Fibroblast of mammary gland (primary cell): ENCODE measurements at places on chromosomes 7 and 10.
A peak's percentile ranks its signal among the peaks of the same experiment; 100 is the strongest.

DNA sequence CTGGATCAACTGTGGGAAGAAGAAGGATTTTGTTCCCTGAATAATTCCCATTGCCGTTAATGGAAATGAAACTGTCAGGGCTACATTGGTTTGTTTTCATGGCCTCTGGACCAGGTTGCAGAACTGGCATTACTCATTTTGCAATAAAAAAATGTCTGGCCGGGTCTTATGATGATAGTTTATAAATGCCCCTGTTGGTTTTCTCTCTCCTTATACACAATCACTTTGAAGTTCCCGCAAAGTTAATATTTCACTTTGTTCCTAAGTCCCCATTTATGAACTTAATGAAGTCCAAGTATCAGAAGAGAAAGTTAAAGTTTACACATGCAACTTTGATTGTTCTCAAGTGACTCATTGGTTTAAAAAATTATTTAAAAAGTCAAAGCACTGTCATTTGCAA is 150.7 kb upstream of the PRR15 start:
- DNase-seq: no peak

DNA sequence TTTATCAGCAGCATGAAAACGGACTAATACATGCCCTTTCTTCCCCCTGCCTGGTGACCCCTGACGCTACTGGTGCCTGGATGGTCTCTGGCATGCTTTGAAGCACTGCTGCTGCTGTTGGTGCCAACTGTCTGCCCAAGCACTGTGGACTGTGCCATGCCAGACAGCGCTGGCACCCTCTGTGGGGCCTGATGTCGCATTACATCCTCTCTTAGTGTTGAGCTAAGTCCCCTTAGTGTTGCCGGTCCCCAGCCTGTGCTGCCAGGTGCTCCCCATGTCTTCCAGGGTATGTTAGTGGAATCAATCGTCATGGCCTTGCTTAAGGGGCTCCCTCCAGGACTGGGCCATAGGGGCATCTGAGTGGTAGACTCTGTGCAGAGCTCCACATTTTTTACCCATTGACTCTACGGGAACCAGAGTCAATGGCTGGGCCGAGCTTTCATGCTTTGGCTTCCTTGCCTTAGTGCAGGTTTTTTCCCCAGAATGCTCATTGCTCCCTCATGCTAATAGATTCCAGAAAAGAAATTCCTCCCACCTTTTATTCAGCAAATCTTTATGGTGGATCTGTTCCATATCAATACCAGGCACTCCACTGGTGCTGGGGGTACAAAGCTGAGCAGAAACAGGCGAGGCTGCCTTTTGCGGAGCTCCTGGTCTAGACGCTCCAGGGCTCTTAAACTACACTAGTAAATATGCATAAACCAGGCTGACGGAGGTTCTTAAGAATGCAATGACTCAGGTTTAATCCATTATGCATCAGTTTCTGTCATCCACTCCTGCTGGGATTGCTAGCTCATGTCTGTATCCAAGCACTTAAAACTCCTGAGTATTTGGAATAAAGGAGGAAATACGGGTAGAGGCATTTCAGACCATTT is 21.8 kb upstream of the MRC1 start:
- peak; percentile 97 for DNase-seq

GRCh38 chr7:143499743-143500348 is 22.2 kb downstream of the TAS2R41 start:
- peak; percentile 52 for DNase-seq

GRCh38 chr7:87206361-87206760 is 13.2 kb downstream of the TMEM243 start:
- DNase-seq: no peak

DNA sequence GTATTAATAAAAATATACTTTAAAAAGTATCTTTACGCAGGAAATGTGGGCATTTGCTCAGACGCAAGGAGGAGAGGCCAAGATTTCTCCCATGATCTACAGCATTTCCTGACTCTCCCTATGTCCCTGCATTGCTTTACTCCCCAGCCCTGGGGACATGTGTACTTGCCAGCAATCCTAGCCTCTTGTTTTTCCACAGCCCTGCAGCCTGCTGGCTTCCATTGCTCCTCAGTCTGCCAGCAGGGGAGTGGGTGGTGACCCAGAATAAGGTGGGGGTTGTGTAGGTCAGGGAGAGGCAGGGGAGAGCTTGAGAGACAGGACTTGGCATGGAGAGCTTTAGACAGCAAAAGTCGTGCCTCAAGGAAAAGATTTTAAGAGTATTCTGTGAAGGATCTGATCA is 307.7 kb downstream of the CDK14 start:
- DNase-seq: no peak

GRCh38 chr7:16615228-16615627 is 30.3 kb downstream of the ANKMY2 start:
- no peak for DNase-seq

- DNase-seq: no peak
Observed at GRCh38 chr7:158103378-158103777, 484.2 kb downstream of the PTPRN2 start.

GRCh38 chr10:14374745-14375445 is 44.2 kb upstream of the FRMD4A start:
- DNase-seq: no peak

DNA sequence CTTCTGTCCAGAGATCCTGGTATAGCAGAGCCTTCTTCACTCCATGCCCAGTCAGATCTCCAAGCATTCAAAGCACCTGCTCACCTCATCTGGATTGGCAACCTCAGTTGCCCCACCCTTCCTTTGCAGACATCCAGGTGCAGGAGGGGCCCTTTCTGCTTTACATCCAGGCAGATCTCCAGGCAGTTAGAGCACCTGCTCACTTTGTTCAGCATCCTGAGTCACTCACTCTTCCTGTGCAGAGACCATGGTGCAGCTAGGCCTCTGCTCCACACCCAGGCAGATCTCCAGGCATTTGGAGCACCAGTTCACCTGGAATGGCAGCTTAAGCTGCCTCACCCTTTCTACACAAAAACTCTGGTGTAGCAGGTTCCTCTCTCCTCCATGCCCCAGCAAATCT is 153.1 kb downstream of the CDK14 start:
- DNase-seq: no peak

DNA sequence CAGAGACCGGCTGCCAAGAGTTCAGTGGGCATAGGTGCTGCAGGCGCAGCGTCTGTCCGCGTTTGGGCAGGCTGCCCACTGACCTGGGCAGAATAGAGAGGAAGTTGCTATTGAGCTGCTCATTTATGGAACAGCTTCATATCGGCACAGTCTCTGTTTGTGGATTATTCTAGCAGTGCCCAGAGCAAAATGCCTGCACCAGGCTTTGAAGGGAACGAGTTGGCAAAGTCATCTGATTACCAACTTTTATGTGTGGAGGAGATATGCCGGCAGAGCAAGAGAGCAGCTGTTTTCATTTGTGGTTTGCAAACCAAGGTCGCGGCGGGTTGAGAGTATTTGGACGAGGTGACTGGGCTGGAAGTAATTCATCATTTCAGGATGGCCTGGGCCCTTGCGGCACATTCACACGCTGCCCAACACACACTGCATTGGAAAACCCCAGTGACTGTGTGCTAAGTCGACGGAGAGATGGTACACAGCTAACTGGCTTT is 228.5 kb downstream of the TCERG1L start:
- DNase-seq: no peak

DNA sequence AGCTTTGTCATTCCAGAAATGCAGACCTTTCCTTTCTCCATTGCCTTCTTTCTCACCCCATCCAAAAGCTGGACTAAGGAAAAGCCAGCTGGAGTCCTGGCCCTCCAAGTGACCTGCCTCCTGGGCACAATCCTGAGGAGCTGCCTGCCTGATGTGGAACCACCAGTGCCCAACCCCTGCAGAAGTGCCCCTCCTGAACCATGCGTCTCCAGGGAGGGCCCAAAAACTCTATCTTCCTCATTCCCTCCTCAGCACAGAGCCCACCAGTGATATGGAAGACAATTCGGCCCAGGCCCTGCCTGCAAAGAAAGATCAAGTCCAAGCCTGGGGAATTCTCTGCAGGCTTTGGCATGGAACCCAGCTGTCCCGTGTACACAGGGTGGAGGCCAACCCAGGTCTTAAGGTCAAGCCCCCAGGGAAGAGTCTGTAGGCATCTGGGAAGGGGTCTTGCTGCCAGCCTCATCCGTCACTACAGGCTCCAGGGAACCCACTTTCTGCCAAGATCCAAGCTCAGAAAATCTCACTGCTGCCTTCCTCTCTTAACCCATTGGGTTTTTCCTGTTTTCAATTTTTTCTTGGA is 3.5 kb upstream of the GRID1 start:
- DNase-seq: no peak

DNA sequence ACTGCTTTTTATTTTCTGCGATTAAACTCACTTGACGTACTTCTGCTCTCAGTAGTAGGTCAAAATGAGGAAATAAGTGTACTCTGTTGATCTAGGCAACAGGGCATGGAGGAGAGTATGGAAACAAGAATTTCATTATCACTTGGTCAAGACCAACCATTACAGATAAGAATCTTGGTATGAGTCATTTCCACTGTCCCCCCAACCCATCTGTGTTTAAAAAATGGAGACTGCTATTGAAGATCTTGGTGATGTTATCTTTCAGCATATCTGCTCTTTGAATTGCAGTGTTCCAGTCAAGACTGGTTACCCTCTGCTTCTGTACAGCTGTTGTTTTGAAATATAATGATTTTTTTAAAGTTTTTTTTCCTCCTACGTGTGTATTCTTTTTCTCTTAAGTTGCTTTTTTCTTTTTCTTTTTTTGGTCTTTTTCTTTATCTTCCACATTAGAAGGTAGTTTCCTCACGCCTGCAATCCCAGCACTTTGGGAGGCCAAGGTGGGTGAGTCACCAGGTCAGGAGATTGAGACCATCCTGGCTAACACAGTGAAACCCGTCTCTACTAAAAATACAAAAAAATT is 11.7 kb downstream of the STAM start:
- DNase-seq: no peak

DNA sequence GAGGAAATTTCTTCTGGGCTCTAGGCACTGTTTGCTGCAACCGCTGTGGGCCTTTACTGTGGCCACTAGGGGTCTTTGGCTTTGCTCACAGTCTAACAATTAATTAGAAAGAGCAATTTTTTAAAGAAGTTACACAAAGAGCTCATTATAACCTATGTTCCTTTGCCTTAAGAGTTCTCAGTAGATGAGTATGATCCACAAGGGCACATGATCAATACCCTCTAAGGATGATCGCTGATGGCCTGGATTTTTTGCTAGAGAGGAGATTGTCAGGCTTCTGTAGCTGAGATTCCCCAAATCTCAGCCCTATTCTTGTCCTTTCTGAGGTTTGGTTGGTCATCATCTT is 80.8 kb upstream of the RHOBTB1 start:
- peak; percentile 12 for DNase-seq

GRCh38 chr10:130737186-130737585 is 574.3 kb downstream of the TCERG1L start:
- no peak for DNase-seq

- peak; percentile 57 for DNase-seq
Observed at GRCh38 chr7:151251689-151252560, 3.4 kb upstream of the SMARCD3 start.

GRCh38 chr7:70098905-70099672 is 500.8 kb downstream of the AUTS2 start:
- peak; percentile 25 for DNase-seq

- DNase-seq: no peak
Observed at GRCh38 chr7:106812027-106812643, 52.9 kb upstream of the PIK3CG start.

- no peak for DNase-seq
Observed at GRCh38 chr7:24611130-24611529, 37.9 kb downstream of the PALS2 start.

GRCh38 chr7:142420554-142421362 is 162.9 kb upstream of the PRSS58 start:
- DNase-seq: peak; percentile 40

DNA sequence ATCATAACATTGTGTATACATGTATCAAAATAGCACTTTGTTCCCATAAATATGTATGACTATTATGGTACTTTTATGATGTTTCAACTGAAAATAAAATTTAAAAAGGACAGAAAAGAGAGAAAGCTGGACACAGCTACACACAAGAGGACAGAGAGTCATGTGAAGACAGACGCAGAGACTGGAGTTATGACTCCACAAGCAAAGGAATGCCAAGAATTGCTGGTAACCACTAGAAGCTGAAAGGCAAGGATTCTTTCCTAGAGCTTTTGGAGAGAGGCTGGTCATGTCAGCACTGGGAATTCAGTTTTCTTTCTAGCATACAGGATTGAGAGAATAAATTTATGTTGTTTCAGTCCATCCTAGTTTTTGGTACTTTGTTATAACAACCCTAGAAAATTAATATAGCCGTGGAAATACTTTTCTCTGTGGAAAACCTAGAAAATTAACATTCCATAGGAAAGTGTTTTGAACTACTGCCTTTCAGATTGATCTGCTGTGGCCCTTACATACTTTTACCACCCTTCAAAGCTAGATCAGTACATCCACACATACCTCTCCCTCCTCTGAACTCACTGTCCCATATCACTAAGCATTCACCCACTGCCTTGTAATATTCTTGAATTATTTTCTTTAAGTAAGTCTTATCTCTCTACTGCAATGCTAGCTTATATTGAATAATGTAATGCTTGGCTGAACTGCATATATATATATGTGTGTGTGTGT is 575.3 kb downstream of the IPMK start:
- DNase-seq: peak; percentile 88

DNA sequence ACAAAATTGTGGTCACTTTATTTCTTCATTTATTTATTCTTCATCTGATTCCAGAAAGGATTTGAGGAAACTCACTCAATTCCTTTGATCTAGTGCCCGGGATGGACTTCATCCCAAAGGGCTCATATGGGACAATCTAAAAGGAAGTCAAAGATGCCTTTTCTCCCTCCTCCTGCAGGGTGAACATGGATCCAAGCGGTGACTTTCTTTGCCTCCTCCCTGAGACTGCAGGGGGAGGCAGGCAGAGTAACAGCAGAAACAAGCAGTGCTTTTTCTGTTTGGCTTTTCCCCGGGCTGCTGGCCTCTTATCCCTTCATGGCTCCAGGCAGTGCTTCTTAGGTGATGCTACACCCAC is 10.0 kb upstream of the DNMBP start:
- DNase-seq: no peak

GRCh38 chr7:28130277-28130676 is 50.3 kb downstream of the JAZF1 start:
- peak; percentile 31 for DNase-seq

GRCh38 chr10:25901199-25901598 is 32.8 kb upstream of the MYO3A start:
- no peak for DNase-seq

GRCh38 chr10:123392182-123392963 is 238.2 kb downstream of the BUB3 start:
- DNase-seq: no peak

GRCh38 chr7:31688996-31689395 is 2.0 kb downstream of the PPP1R17 start:
- DNase-seq: no peak

GRCh38 chr10:548238-548901 is 141.1 kb downstream of the DIP2C start:
- no peak for DNase-seq

DNA sequence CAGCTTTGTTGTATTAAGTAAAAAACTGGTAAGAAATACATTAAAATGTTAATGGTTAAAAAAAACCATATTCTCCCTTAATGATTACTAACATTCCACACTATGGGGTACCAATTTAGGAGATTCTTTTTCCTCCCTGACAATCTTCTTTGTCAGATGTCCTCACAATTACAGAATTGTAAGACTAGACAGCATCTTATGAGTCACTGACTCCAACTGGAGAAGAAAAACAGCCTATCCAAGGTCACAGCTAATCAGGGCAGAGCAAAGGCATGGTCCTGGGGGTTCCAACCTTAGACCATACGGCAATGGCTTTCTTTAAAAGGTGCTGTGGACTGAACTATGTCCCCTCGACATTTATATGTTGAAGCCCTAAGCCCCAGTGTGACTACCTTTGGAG is 127.6 kb downstream of the DLG5 start:
- DNase-seq: peak; percentile 20
